ENCODE measurements at places on chromosomes 6 and 20.
A peak's percentile ranks its signal among the peaks of the same experiment; 100 is the strongest.

- peak; percentile 66 for DNase-seq
These were observed 31.1 kb upstream of the CST7 start for GRCh38 chr20:24917797-24918578.

DNA sequence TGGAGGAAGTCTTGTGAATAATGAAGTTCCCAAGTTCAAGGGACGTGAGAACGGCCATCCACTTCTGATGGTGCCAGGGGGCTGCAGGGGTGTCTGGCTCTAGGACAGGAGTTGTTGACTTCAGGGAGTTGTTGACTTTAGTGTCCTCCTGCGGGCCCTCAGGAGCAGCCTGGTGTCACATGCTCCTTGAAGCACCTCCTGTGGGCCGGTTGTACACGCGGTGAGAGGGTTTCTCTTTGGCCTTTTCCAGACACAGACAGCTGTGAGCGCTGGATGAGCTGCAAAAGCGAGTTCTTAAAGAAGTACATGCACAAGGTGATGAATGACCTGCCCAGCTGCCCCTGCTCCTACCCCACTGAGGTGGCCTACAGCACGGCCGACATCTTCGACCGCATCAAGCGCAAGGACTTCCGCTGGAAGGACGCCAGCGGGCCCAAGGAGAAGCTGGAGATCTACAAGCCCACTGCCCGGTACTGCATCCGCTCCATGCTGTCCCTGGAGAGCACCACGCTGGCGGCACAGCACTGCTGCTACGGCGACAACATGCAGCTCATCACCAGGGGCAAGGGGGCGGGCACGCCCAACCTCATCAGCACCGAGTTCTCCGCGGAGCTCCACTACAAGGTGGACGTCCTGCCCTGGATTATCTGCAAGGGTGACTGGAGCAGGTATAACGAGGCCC, 77.8 kb downstream of the ISM1 start:
- DNase-seq = no peak

- no peak for DNase-seq
These were observed 1.9 kb downstream of the MRPS26 start for GRCh38 chr20:3047486-3048419.

DNA sequence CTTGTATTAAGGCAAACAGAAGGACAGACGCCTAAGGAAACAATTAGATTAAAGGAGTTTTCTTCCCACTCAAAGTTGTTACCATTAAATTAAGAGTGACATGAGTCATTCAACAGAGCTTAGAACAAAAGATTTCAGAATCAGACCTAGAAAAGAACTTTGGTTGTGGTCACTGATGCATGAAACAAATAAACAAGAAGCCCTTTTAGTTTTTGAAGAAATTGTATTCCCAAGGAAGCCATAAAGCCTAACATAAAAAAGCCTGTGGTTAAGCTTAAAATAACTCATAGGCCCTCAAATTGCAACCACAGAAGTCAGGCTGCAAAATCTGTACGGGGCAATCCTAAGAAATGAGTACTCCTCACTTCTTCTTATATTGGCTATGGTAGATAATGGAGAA, 17.9 kb upstream of the TRIM26 start:
- DNase-seq = no peak

- no peak for DNase-seq
These were observed 77.6 kb upstream of the EYA2 start for GRCh38 chr20:46816886-46817638.

DNA sequence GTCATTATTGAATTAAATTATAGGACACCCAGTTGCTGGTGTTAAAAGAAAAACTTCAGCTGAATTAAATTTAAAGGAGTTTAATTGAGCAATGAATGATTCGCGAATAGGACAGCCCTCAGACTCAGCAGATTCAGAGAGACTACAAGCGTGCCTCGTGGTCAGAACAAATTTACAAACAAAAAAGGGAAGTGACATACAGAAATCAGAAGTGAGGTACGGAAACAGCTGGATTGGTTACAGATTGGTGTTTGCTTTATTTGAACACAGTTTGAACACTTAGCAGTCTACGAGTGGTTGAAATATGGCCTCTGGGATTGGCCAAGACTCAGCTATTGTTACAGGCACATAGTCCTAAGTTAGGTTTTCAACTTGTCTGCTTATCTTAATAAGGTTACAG, 25.8 kb upstream of the TNFRSF21 start:
- no peak for DNase-seq

DNA sequence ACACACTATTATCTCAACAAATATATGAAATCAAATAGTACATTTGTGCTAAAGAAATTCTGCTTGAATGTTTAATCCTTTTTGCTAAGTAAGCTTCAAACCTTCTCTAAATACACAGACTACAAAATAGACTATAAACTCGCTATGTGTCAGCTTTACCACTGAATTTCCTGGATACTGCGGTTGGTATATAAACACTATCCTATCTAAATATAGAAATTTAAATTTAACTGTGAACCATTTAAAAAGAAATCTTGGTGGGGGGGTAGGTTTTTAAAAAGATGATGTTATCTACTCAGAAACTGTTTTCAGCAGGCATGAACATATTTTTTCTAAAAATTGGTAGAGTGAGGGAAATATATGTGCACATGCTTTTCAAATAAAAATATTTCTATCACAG, 306.5 kb upstream of the RUNX2 start:
- no peak for DNase-seq

- DNase-seq = no peak
These were observed 17.2 kb upstream of the SNAP25 start for GRCh38 chr20:10201321-10201870.

GRCh38 chr20:4041748-4042411, 26.5 kb upstream of the RNF24 start:
- DNase-seq = no peak

DNA sequence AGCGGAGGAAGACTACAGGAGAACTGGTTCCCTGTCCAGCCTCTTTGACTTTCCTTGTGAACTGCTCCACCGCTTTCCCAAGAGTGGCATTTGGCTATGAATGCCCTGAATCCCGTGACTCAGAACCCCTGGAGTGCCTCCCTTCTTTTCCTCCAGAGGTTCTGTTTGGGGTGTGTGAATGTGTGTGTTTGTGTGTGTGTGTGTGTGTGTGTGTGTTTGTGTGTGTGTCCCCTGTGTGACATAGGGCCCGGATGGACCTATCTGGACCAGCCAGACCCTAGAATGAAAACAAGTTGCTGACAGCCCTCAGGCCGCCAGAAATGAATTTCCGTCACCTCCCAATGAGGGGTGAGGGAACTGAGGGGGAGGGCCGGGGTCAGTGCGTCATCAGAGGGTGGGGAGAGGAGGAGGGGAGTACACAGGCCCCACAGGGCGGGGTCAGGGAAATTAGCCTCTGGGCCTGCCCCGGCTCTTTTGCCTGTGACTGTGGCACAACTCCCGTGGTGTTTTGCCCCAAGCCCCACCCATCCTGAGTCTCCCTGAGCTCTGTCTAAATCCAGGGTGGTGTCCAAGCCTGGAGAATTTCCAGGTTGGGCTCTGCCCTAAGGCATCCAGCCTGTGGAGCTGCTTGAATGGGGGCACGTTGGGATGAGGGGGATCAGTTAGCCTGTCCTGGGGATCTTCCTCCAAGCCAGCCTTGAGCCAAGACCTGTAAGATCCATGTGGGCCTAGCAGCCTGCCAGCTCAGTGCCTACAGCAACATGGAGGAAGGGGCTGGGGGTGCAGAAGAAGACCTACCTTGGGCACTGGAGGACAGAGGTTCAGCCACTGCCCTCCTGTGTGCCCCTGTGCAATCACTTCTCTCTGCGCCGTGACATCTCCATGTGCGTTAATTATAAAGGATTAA, 15.2 kb upstream of the MRPS18A start:
- no peak for DNase-seq

DNA sequence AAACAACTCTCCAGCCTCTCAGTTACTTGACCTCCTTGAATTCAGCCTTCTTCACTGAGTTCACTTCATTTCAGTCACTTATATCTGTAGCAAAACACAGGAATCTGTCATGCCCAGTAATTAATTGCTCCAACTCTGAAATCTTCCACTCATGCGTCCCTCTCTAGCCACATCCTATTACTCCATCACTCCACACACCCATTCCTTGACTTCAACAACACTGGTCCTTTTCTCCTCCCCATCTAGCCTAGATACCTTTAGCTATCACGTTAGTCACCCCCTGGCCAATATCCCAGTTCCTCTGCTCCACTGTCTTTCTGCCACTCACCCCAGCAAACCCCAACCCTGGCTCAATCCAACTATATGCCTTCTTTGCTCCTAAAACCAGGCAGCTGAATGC, 7.7 kb downstream of the ZHX3 start:
- no peak for DNase-seq

GRCh38 chr6:32151181-32151862, 417 bp downstream of the PRRT1 start:
- DNase-seq = no peak

- no peak for DNase-seq
These were observed 22.6 kb upstream of the SIRPB2 start for GRCh38 chr20:1513801-1514200.

GRCh38 chr6:150322466-150322871, 46.3 kb upstream of the IYD start:
- no peak for DNase-seq

GRCh38 chr6:1738558-1739081, 128.9 kb downstream of the FOXC1 start:
- DNase-seq = no peak

- DNase-seq = no peak
These were observed 3.5 kb upstream of the CCN6 start for GRCh38 chr6:112050429-112050828.

DNA sequence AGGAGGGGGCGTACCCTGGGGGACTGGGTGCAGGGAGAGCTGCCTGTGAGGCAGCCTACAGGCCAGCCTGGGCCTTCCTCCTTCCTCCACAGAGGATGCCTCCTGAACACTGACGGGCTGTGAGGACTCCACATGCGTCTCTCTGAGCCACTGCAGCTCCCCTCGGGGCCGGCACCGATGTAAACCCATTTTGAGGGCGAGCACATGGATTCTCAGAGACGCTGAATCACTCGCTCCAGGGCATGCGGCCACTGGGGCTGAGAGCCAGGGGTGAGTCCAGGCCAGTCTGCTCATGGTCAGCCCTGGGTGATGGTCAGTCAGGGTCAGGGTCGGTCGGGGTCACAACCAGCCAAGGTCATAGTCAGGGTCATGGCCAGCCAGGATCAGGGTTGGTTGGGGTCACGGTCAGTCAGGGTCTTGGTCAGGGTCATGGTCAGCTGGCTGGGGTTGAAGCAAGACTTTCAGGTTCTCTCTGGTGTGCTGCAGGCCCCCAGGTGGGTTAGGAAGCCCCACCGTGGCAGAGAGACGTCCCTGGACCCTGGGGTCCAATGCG, 14.7 kb upstream of the RBBP8NL start:
- DNase-seq = no peak

GRCh38 chr6:99017150-99017549, 69.4 kb upstream of the FBXL4 start:
- DNase-seq = no peak

DNA sequence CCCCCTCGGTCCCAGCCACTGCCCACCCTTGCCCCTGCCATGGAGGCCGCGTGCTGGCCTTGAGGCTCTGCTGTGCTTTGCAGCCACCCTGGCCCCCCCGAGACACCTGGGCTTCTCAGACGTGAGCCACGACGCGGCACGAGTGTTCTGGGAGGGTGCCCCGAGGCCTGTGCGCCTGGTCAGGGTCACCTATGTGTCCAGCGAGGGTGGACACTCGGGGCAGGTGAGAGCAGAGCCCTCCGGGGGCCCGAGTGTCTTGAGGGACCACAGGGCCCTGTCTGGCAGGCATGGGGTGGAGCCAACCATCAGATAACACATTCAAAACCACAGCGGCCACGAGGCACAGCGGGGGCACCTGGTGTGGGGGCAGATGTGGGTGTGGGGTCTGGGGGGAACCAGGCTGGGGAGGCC, 18.9 kb downstream of the COL20A1 start:
- DNase-seq = no peak

- no peak for DNase-seq
These were observed 208.0 kb upstream of the EXOC2 start for GRCh38 chr6:900716-901605.

- DNase-seq = peak; percentile 68
These were observed 96.5 kb downstream of the MMS22L start for GRCh38 chr6:97186416-97186999.

GRCh38 chr6:161168281-161168891, 105.5 kb downstream of the AGPAT4 start:
- no peak for DNase-seq

DNA sequence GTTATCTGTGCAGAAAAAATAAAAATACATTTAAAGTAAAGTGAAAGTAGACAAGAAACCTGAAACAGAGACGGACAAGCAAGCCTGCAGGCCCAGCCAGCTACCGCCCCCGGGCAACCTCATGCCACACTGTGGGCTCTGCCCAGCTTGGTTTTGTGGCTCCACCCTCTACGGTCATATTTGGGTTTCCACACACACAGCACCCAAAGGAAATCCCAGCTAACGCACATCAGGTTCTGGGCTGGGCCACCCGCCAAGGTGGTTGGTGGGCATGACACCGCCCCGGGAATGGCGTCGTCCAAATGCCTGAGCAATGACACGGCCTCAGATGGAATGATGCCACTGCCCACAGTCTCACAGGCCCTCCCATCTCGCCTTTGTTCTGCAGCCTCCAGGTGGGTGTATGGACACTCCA, 22.9 kb downstream of the FAM110A start:
- peak; percentile 55 for DNase-seq

DNA sequence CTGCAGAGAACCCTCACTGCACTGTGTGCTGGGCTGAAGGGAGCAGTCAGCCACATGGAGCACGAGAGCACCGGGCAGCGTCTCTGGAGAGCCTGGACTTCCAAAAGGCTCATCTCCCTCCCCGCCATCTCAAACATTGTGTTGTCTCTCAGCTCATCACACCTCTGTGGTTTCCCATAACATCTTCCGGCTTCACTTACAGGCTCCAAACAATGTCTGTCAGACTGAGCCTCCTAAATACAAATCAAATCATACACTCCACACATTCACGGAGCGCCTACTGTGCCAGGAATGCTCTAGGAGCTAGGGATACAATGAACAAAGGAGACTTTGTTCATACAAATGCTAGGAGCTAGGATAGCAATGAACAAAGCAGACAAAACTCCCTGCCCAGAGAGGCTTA, 398.0 kb downstream of the RNGTT start:
- DNase-seq = no peak

DNA sequence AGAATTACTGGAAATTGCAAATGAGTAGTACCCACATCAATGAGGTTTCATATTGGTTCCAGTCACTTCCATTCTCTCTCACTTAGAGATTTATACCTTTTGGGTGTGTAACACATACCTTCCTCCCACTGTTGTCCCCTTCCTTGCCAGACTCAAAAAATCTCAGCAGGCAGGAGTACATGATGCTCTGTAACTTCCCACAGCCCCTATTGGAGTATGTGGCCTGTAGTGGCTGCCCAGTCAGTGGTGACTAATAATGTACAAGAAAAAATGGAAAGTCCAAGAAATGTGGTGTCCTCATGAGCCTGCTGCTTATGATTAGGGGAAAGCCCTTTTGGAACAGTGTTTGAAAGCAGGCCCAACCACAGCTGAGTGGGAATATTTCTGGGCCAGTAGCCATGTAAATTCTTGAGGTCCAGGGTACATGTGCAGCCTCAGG, 312.0 kb downstream of the ZFAND3 start:
- DNase-seq = peak; percentile 13

- no peak for DNase-seq
These were observed 53.1 kb downstream of the NINL start for GRCh38 chr20:25532015-25532751.

- peak; percentile 4 for DNase-seq
These were observed 4.2 kb upstream of the EPHA7 start for GRCh38 chr6:93423542-93423941.

Data from stimulated activated CD4-positive, alpha-beta T cell treated with anti-CD3 and anti-CD28 coated beads, Interleukin-2, amount 100 ng/mL, for 24 hours (primary cell).